ENCODE measurements at places on chromosomes 13 and 19. TPM values are rescaled to one million over a fixed set of nuclear protein-coding genes. Genes with fewer than 3 reads are reported as not detected.

DNA sequence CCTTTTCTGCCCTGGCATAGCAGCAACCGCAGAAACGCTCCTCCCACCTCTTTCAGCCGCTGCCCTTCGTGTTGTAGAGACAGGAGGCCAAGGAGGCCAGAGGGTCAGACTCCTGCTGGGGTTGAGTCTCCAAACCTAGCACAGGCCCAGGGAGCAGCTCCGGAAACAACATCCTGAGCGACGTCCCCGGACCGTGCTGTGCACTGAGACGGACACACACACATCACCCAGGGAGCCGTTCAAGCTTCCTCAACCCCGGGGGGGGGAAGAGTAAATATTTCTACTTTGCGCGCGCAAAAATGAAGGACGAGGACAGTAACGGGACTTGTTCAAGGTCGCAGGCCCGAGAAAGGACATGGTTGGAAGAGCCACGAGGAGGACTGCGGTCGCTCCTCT lies 657 bp downstream of the ZNF550 start:
- DNase-seq: peak; percentile 64

- DNase-seq: no peak
Measured at GRCh38 chr13:87198371-87198770, 472.8 kb upstream of the SLITRK5 start.

DNA sequence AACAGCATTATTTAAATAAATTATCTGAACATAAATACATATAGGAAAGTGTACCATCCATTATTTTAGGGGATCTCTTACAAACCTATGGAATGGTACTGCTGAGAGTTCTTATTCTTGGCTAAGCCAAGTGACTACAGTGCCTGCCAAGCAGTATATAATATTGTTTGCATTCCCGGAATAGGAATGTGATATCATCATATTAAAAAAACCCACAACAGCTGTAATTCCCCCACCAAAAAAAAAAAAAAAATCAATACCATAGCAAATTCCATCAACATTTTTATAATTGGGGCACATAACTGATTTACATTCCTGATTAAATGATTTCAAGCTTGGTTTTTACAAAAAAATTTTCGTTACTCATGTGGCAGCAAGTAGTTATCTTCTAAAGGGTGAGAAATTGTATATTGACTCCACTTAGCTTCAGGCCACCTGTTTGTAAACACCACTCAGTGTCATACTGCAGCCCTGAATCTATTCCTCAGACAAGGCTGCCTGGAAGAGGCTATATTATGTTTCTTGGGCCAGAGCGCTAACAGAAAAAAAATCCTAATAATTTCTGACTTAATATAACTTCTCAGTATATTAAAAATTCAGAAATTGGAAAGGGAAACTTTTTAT lies 278.1 kb downstream of the DNAJC15 start:
- DNase-seq: no peak

- peak; percentile 10 for DNase-seq
Measured at GRCh38 chr13:40599747-40600146, 66.7 kb downstream of the FOXO1 start.

DNA sequence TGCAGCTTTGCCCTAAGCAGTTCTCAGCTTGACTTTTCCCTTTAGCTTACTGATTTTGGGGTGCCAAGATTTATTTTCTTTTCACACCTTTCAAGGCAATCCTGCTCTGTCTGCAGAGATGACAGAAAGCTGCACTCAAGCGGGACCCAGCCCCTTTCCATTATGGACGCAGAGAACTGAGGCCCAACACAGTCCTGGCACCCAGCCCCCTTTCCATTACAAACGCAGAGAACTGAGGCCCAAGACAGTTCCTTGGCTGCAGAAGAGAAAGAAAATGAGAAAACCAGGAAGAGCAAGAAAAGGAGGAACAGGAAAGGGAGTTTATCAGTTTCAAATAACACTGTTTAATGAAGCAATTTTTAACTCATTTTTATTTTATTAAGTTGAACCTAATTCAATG lies 36.8 kb upstream of the ATP11A start:
- no peak for DNase-seq

DNA sequence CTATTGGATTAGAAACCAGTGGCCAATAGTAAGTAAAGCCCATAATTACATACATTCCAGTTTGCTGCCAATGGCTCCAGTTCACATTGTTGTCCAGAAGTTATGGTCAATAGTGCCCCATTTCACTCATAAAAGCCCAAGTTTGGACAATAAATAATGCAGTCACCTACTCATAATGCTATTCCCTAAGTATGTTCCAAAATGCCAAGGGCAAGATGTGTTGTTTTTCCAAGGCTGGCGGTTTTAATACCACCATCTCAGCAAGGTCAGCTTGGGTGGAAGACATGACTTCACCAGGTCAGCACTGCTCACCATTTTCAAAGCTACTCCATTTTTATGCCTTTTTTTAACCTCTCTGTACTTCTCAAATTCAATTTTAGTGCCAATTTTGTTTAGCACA lies 32.7 kb downstream of the KCTD12 start:
- DNase-seq: peak; percentile 90

DNA sequence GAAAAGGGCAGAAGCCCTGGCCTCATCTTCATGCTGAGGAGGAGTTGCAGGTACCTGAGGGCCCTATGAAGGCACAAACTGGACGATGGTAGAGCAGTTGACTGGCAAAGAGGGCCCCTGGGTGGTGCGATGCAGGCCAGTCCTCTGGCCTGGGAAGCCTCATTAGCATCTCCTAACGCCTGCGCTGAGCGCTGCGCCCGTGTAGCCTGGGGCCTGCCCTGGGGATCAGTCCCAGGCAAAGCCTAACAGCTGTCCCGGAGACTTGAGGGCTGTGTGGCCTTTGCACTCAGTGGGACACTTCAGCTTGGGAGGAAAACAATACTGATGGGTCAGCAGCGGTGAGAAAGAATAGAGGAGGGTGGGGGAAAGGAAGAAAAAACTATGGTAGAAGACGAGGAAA lies 187.7 kb downstream of the RAP2A start:
- DNase-seq: no peak

DNA sequence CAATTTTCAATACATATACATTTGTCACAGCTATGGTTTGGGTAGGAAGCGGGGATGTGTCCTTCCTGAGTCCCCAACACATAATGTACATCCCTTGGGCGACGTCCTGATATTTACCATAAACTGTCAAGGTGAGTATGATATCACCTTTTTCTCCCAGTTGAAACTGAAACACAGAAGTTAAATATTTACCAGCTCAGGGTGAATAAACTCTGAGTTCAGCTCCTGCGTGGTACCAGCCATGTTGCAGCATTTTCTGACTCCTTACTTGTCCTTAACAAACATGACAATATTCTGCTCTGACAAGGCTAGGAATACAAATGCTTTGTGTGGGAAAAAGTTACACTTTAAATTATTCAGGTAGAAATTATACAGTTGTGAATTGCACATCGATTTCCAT lies 294.2 kb downstream of the TEX29 start:
- no peak for DNase-seq

DNA sequence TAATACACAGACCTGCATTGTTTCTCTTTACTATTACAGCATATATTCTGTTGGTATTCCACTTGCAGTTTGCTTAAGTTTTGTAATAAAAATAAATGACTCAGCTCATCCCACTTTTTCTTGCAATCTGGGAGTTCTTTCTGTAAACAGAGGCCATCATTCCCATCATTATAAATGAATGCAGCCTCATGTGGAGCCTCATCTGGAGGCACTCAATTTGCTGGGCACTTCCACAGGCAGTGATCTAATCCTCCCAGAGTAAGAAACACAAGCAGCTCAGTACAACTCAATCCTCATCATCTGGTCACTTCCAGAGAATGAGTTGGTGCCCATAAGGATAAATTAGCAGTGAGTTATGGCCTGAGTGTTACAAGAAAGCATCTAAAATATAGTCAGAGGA lies 2801.9 kb downstream of the PCDH9 start:
- peak; percentile 2 for DNase-seq

- DNase-seq: no peak
Measured at GRCh38 chr13:33218426-33218825, 67.1 kb downstream of the STARD13 start.

DNA sequence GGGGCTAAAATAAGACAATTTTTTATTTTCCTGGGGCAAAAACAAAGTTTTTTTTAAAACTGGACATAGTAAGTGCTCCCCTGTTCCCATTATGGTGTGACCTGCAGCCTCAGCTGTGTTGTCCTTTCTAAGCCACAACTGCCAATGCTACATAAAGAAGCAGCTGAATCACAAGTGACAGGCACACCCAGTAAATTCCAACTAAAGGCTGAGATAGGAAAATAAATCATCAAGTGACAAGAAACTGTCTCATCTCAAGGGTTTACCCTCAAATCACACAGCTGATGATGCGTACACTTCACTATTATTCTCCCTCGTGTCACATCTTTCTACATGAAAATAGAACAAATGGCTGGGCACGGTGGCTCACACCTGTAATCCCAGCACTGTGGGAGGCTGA lies 28.7 kb downstream of the STK24 start:
- DNase-seq: no peak

GRCh38 chr19:628168-628567 lies 5.2 kb downstream of the POLRMT start:
- no peak for DNase-seq

- no peak for DNase-seq
Measured at GRCh38 chr13:40155201-40155600, 499.7 kb downstream of the COG6 start.

GRCh38 chr19:44878120-44878865 lies 12.8 kb upstream of the TOMM40 start:
- no peak for DNase-seq

- DNase-seq: peak; percentile 84
Measured at GRCh38 chr13:20609145-20609544, 42.2 kb downstream of the IFT88 start.

GRCh38 chr19:13951799-13952153 lies 533 bp upstream of the DCAF15 start:
- DNase-seq: no peak

- peak; percentile 47 for DNase-seq
Measured at GRCh38 chr19:2636897-2637683, 65.4 kb downstream of the GNG7 start.

DNA sequence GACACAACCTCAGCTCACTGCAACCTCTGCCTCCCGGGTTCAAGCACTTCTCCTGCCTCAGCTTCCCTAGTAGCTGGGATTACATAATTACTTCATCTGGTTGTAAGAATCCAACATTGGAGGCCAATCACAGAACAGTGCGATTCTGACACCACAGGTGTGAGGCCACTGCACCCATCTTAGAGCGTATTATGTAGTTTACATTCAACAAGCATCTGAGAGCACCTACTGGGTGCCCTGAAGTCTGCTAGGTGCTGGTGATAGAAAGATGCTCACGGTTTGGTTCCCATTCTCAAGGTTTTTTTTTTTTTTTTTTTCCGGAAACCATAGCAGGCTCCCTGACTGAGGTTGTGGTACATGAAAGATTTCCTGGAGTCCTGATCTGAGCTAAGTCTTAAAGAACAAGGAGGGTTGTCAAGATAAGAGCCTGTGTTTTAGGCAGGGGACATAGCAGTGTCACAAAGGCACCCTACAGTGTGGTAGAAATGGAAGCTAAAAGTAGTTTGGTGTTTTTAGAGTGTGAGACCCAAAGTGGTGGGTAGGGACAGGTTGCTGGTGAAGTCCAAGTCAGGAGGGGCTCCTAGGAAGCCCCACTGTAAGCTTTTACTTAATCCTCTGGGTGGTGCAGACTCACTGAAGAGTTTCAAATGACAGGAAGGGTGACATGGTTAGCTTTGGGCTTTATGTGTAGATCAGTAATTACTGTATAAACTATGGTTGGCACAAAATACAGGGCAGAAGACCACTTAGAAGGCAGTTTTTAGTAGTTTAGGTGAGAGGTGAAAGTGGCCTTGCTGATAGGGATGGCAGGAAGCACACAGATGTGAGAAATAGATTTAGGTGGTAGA lies 15.2 kb downstream of the SAE1 start:
- DNase-seq: no peak

DNA sequence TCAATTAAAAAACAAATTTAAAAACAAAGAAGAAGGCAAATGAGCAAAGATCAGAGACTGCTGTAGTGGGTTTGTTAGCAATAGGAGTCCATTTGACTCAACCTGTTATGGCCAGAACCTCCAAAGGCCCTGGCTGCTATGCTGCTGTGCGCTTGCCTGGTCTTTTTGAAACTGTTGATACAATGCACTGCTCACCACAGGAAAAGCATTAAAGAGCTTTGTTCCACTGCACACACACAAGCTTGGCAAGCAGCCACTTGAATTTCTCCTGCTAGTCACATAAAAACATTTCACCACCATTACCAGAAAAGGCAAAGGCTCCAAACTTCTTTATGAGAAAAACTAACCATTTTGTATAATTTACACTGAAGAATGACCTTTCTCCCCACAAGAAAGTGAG lies 132.2 kb downstream of the FREM2 start:
- DNase-seq: peak; percentile 11

- DNase-seq: no peak
Measured at GRCh38 chr13:31441800-31442510, 242.2 kb downstream of the B3GLCT start.

GRCh38 chr19:48444129-48444935 lies 1.5 kb upstream of the GRWD1 start:
- no peak for DNase-seq

DNA sequence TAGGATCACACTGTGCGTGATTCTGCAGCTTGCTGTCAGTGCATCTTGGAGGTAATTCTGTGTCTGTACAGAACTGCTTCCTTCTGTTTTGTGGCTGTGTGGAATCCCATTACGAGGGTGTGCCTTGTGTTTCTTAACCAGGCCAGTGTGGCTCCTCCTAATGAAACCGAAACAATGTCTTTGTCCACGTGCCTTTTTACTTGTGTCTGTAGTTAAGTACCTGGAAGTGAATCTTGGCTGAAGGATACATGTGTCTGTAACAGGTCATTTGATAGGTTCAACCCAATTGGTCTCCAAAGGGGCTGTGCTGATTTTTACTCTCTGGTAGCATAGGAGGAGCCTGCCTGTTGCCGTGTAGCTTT lies 13.1 kb downstream of the NOP53 start:
- no peak for DNase-seq

DNA sequence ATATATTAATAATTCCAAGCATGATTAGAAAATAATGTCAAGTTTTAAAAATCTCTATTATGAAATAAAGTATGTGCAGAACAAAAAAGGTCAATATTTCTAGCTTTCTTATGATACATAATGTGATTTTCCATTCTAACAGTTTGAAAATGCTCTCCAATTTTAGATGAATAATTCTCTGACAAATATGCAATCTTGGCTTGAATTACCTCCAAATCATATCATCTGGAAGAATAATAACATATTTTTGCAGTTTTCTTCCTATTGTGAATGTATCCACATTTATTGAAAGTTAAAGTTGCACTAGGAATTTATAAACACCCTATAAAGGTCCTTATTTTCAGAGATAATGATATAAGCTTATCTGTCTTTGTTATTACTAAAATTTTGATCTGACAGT lies 548.5 kb upstream of the SLC10A2 start:
- no peak for DNase-seq

The SUGP2 gene
- 31.8 TPM for total RNA-seq

The HSH2D gene
- 11.1 TPM for total RNA-seq

The ADGRE1 gene
- 0.79 TPM for total RNA-seq

The ETV2 gene
- total RNA-seq: not detected

The PEAK3 gene
- not detected for total RNA-seq

The GATAD2A gene
- 48.7 TPM for total RNA-seq

The ENOX1 gene
- 0.10 TPM for total RNA-seq

The TMEM145 gene
- not detected for total RNA-seq

The OR7A5 gene
- total RNA-seq: not detected
